ENCODE measurements at places on chromosomes 2 and 18.

DNA sequence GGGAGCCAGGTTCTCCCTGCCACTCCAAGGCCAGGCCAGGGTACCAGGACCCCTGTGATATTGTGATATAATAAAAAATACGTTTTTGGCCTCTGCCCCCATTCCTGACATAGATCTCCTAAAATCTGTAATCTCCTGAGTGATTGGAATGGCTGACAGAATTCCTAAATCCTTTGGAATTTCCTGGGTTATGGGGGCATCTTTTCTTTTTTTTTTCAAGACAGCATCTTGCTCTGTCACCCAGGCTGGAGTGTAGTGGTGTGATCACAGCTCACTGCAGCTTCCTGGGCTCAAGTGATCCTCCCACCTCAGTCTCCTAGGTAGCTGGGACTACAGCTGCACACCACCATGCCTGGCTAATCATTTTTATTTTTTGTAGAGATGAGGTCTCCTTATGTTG, 26.2 kb upstream of the TUBB6 start:
- no peak for DNase-seq

GRCh38 chr2:62297624-62298010, 101.7 kb downstream of the B3GNT2 start:
- no peak for DNase-seq

DNA sequence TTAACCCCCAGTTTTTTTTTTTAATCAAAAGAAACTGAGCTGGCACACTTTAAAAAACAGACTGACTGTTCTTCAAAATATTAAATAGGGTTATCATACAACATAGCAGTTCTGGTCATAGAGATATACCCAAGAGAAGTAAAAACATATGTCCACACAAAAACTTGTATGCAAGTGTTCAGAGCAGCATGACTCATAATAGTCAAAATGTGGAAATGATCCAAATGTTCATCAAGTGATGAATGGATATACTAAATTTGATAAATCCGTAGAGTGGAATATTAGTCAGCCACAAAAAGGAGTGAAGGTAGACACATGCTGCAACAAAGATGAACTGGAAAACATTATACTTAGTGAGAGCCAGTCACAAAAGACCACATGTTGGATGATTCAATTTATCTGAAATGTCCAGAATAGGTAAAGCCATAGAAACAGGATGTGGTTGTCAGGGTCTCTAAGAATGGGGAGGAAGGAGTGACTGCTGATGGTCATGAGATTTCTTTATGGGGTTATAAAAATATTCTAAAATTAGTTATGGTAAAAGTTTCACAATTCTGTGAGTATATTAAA, 5.1 kb downstream of the SMIM21 start:
- DNase-seq: no peak

- DNase-seq: no peak
Measured at GRCh38 chr18:23861805-23862470, 152.6 kb upstream of the TTC39C start.

DNA sequence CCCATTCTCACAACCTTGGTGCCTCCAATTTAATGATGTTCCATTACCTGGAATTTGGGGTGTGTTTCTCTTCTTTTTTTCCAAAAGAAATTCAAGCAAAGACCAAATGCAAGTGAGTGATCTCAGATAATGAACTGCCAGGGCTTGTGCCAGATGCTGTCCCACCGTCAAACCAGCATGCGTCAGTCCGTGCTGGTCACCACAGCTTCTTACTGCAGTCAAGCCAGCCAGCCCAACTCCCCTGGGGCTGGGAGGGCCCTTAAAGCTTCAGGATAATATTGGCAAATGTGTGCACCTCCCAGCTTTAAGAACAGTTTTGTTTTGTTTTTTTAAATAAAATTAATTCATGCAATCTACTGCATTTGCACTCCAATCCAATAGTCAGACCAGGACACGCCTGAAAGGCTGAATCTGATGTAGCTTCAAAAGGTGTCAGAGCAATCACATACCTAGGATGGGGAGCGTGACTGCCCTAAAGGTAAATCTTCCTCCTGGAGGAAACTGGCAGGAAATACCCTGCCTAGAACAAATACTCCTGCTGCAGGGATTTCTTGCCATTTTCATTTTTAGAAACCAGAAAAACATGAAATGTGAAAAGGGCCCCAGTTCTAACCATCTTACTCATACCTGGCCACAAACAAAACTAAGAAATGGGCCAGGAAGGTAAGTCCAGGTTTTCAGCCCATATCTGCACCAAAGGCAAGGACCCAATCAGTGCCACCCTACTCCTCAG, 26.8 kb upstream of the SP3 start:
- DNase-seq: no peak

GRCh38 chr18:48815581-48816324, 135.0 kb downstream of the SMAD7 start:
- no peak for DNase-seq

DNA sequence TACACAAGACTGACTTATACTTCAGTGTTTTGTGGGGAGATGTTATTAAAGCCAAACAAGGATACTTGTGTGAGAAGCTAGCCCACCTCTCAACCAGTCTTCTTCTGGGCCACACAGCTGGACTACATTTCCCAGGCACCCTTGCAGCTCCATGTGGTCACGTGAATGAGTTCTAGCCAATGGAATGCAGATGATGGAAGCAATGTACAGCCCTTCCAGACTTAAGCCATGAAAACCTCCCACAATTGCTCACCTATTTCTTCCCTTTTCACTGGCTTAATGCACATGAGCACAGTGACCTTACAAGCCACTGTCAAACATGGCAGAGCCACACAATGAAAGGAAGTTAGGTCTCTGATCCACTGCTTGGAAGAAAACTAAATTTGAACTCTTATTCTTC, 20.4 kb upstream of the FEZ2 start:
- no peak for DNase-seq

DNA sequence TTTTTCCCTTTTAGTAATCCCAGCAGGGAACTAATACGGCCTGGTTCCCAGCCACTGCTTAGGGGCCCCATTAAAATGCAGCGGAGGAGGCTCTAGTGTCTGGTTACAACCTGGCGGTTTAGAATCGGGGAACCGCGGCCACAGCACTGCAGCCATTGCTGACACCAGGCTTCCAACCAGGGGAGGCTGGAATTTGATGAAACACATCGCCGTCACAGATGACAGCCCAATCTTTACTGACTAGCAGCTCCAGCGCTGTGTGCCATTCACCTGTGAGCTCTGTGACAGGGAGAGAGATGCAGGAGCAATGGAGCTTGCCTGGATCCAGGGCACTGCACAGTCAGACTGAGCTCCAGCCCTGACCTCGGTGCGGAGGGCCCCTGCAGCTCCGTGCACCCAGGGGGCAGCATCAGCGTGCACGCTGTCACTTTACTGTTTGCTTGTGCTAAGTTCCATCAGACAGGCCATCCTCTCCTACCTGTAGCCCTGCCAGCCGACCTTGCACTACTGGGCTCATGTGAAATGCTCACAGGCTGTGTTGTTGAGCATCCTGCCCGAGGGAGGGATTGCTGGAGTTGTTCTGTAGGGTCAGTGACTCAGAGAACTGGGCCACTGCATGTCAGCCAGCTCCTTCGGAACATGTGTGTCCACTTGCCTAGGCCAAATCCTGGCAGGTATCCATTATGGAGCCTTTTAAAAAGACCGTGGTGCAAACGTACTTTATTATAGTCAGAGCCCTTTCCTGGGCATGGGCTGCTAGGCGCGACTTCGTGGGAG, 203.5 kb downstream of the SEPTIN10 start:
- DNase-seq: no peak

- DNase-seq: no peak
Measured at GRCh38 chr2:154696369-154696768, 2.1 kb upstream of the KCNJ3 start.

DNA sequence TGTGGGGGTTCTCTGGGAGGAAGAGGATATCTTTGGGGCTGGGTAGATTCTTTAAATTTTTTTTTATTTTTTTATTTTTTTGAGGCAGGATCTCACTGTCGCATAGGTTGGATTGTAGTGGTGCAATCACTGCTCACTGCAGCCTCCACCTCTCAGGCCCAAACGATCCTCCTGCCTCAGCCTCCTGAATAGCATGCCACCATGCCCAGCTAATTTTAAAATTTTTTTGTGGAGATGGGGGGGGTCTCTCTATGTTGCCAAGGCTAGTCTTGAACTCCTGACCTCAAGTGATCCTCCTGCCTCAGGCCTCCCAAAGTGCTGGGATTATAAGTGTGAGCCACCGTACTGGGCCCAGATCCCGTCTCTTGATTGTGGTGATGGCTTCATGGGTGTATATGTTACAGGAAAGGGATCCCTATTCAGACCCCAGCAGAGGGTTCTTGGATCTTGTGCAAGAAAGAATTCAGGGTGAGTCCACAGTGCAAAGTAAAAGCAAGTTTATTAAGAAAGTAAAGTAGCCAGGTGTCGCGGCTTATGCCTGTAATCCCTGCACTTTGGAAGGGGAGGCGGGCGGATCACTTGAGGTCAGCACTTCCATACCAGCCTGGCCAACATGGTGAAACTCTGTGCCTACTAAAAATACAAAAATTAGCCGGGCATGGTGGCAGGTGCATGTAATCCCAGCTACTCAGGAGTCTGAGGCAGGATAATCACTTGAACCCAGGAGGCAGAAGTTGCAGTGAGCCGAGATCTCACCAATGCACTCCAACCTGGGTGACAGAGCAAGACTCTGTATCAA, 2.0 kb upstream of the C2orf68 start:
- DNase-seq: no peak

DNA sequence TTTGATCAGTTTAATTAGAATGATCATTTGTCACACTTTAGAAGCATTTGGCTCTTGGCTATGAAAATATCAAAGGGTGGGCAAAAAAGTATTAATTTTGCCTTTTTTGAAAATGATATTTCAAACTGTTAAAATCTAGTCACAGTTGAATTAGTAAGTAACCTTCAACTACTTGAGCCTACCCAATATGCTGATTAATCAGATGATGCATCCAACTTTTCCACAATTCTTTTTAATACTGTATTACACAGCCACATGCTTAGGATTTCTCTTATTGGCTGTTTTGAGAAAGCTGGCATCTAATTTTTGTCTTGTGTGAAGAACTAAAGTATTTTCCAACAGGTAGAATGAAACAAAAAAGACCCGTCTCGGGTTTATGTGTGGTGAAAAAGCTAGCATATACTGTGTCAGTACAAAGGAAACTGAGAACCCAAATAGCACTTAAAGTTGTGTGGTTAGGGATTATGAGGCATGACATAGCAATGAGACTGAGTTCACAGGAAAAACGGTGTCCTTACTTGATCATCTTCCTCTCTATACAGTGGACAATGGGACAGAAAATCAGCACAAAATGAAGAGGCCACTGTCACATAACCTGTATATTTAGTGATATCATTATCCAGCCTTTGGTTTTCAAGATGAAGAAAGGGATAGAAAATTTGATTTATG, 11.7 kb downstream of the OSBPL6 start:
- DNase-seq: no peak

GRCh38 chr2:68770271-68771111, 35.9 kb downstream of the ARHGAP25 start:
- no peak for DNase-seq

GRCh38 chr2:94993176-94994062, 32.1 kb upstream of the MAL start:
- DNase-seq: no peak

DNA sequence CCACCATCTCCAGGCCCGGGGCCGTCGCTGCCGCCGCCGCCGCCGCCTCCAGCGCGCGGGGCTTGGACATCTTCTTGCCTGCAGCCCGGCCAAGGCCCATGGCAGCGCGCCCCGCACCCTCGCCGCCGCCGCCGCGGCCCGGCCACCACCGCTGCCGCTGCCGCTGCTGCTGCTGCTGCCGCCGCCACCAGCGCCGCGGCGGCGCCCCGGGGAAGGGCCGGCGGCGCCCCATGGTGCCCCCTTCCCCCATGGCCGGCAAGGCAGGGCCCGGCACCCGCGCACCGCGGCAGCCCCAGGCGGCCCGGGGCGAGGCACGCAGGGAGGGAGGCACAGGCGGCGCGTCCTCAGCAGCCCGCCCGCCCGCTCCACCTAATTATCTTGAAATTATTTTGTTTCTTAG, 3057.4 kb downstream of the RPIA start:
- DNase-seq: no peak

GRCh38 chr18:51226587-51227350, 29.3 kb upstream of the MEX3C start:
- no peak for DNase-seq

- no peak for DNase-seq
Measured at GRCh38 chr2:138572318-138572717, 70.7 kb downstream of the SPOPL start.

DNA sequence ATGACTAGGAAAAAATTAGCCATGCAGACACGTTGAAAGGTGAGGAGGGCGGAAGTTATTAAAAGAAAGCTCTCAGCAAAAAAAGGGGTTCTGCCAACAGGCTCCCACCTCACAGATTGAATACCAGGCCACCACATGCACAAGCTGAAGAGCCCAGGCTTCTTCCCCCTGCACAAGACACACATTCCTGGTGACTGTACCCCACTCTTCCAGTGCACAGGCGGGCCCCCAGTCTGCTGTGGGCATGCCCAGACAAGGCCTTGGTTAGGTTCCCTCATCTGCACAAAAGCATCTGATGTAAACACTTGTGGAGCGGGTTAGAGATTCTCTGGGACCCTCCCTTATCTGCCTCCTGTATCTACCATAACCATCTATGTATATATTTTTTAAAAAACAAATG, 81.7 kb downstream of the AGPS start:
- DNase-seq: no peak

DNA sequence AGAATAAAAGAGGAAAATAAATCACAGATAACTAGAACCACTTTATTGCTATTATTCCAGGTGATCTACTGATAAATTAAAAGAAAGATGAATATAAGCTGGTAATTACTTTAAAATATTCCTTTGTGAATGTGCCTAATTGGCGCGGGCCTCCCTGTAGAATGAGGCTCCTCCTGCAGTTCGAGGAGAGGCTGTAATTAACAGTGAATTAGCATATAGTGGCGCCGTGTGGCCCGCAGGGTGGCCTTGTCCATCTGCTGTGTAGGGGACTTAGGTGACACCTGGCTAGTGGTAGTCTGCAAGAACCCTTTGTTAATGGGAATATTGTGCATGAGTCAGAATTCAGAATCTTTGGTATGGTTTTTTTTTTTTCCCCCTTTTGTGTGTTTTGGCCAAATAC, 119.8 kb downstream of the AGAP1 start:
- no peak for DNase-seq

DNA sequence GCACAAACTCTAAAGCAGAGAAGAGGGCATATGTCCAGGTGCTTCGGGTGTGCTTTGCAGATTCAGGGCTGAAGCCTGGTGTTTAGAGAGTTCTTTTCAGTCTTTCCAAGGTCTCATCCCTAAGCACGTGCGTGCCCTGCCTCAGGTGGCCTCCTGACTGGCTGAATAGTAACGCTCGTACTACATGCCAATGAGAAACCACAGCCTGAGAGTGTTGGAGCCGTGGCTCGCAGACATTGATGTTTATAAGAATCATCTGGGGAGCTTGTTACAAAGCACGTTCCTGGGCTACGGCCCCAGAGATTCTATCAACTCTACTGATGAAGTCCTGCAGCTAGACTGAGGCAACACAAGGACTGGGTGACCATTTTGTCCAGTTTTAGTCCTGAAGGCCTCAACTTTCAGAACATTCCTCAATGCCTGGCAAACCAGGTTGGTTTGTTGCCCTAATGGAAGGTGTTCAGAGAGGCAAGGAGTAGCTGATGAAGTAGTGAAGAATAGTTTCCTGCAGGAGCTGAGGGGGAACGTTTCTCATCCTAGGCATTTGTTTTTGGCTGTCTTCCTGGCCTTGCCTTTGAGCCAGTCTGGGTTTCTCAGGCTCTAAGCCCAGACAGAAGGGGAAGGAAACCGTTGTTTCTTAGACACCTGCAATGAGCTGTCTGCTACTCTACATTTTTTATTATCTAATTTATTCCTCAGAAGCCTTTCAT, 31.5 kb upstream of the HAAO start:
- no peak for DNase-seq
